ENCODE measurements at places on chromosomes 2 and 18.

DNA sequence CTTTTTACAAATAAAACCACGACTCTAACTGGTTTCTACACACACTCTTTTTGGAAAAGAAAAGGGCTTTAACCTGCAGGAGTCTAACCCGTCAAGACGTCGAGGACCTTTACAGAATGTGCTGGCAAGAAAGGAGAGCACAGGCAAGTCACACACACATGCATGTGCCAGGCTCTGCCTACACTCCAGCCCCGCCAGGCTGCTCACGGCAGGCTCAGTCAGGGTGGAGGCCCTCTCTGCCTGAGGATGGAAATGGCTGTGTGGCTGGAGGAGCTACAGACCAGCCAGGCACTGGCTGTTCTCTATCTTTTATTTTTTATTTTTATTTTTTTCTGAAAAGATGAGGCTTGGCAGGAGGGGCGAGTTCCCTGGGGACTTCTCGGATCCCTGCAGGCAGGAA, 10.2 kb downstream of the SIX3 start:
- no peak for DNase-seq

- no peak for DNase-seq
Observed at GRCh38 chr2:239322416-239323086, 78.3 kb downstream of the HDAC4 start.

DNA sequence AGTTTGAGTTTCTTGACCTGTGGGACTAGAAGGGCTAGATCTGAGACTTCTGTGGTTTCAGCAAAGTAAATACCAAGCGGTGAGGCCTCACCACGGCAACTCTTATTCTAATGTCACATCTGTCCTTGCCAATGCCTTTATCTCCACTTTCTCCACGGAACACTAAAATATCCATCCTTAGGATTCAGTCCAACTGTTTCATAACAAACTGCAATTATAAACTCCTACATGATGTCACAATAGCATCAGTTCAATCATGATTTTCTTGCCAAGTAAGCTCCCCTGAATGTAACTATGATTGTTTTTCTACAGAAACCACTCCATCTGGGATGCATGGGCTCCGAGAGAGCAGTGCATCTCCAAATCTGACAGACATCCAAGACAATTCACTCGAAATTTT, 79.6 kb downstream of the LRATD1 start:
- no peak for DNase-seq

DNA sequence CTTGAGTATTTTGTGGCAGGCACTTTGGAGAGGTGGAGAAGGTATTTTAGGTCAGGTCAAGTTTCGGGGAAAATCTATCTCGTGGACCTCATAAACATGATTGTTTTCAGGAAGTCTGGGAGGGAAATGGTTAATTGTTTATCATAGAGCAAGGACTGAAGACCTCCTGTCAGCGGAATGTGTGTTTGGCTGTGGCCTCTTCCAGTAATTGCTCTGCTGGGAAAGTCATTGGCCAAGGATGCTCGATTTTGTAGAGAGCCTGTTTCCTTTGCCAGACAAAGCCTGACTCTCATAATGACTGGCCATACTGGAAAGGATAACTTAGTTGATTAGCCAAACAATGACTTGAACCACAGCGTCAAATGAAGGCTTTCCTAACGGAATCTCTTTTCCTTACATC, 30.0 kb downstream of the IL1R2 start:
- peak; percentile 57 for DNase-seq

DNA sequence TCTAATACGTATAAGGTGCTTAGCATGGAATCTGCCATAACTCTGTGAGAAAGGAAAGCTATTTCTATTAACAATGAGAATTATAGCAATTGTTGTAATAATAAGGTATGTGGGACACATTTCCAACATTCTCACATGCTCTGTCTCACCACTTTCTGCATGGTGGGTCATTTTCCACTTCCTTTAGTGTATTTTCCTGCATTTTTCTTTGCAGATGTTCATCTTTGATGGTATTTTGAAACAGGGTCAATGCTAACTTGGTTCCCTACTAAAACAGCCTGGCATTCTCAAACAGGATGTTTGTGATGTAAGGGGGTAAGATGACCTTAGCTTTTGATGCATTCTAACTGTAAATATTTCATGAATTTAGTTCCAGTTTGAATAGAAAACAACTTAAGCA, 54.7 kb downstream of the MYO1B start:
- peak; percentile 45 for DNase-seq

GRCh38 chr2:58387701-58388100, 146.6 kb upstream of the FANCL start:
- no peak for DNase-seq

Data from fibroblast of skin of abdomen (primary cell).